CD4-positive, alpha-beta memory T cell (primary cell): ENCODE measurements at places on chromosomes 12 and 14. TPM values are rescaled to one million over a fixed set of nuclear protein-coding genes. Genes with fewer than 3 reads are reported as not detected.
A peak's percentile ranks its signal among the peaks of the same experiment; 100 is the strongest.

- peaks cover 2% of the 10 kb centered on the region for H3K36me3 ChIP-seq
- H3K27ac ChIP-seq: peak within 1 kb of the TSS; percentile 90
- DNase-seq: peak; percentile 58
Measured at GRCh38 chr12:124566997-124567672, at the start of gene NCOR2. NCOR2 (minus strand) TSS chr12:124567612; CDS start chr12:124495251, 72,361 bp downstream.

- H3K27me3 ChIP-seq: no peaks in the 10 kb centered on the region
- H3K4me1 ChIP-seq: peaks cover 79% of the 10 kb centered on the region
- peak overlapping the region; percentile 93 for H3K27ac ChIP-seq
- DNase-seq: peak; percentile 77
- H3K4me3 ChIP-seq: peak overlapping the region; percentile 80
Measured at GRCh38 chr14:77027538-77028383, 747 bp downstream of the IRF2BPL start.

DNA sequence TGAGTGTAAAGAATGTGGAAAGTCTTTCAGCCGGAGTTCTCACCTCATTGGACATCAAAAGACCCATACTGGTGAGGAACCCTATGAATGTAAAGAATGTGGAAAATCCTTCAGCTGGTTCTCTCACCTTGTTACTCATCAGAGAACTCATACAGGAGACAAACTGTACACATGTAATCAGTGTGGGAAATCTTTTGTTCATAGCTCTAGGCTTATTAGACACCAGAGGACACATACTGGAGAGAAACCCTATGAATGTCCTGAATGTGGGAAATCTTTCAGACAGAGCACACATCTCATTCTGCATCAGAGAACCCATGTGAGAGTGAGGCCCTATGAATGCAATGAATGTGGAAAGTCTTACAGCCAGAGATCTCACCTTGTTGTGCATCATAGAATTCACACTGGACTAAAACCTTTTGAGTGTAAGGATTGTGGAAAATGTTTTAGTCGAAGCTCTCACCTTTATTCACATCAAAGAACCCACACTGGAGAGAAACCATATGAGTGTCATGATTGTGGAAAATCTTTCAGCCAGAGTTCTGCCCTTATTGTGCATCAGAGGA lies 25.1 kb upstream of the ZNF268 start:
- no peak overlapping the region for H3K27ac ChIP-seq
- H3K36me3 ChIP-seq: peaks cover 38% of the 10 kb centered on the region
- no peak overlapping the region for H3K4me3 ChIP-seq
- no peaks in the 10 kb centered on the region for H3K27me3 ChIP-seq
- DNase-seq: no peak
- no peaks in the 10 kb centered on the region for H3K4me1 ChIP-seq

DNA sequence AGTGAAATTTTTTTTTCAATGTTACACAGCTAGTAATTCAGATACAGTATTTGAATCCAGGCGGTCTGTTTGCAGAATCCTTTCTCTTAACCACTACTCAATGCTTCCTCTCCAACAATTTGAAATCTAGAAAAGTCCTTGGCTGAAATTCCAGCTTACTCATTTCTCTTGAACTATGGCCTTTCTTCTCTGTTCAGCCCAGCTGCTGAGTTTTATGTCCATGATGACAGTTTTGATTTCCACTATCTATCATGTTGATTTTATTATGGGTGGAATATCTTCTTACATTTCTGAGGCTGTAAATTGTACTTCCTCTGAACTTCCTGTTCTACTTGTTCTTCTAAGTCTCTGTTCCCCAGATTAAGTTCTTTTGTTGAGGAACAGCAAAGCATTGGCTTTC lies 315.3 kb downstream of the DIO2 start:
- H3K27ac ChIP-seq: no peak overlapping the region
- no peak overlapping the region for H3K4me3 ChIP-seq
- no peaks in the 10 kb centered on the region for H3K4me1 ChIP-seq
- DNase-seq: no peak
- no peaks in the 10 kb centered on the region for H3K27me3 ChIP-seq

DNA sequence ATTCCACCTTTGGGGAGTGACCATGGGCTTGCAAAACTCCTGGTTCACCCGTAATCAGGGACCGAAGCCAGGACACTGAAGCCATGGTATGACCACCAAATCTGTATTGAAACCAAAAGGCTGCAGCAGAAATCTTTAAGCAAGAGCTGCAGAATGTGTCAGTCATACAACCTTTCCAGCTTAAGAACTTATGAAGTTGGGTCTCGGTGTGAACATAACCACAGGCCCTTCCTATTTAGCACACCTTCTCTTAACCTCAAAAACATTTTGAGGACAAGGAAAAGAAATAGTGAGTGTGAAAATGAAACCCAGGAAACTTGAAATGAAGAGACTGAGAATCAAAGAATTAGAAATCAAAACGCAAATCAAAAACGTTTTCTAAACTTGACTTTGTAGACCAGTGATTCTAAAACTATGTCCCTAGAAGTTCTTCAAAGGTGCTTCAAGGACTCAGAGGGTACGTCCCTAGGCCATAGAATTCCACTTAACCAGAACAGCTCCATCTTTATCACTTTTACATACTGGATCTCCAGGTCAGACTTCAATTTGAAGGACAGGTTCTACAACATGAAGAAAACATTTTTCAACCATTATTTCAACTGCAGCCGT lies 231.6 kb upstream of the GRIP1 start:
- DNase-seq: no peak
- peaks cover 9% of the 10 kb centered on the region for H3K4me1 ChIP-seq
- no peaks in the 10 kb centered on the region for H3K27me3 ChIP-seq
- H3K27ac ChIP-seq: no peak overlapping the region

DNA sequence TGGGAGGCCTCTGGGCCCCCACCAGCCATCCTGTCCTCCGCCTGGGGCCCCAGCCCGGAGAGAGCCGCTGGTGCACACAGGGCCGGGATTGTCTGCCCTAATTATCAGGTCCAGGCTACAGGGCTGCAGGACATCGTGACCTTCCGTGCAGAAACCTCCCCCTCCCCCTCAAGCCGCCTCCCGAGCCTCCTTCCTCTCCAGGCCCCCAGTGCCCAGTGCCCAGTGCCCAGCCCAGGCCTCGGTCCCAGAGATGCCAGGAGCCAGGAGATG lies 729 bp upstream of the GAPDH start:
- H3K27me3 ChIP-seq: no peaks in the 10 kb centered on the region
- peak overlapping the region; percentile 79 for H3K4me3 ChIP-seq
- peaks cover 56% of the 10 kb centered on the region for H3K4me1 ChIP-seq
- no peak for DNase-seq
- H3K27ac ChIP-seq: peak overlapping the region; percentile 86

DNA sequence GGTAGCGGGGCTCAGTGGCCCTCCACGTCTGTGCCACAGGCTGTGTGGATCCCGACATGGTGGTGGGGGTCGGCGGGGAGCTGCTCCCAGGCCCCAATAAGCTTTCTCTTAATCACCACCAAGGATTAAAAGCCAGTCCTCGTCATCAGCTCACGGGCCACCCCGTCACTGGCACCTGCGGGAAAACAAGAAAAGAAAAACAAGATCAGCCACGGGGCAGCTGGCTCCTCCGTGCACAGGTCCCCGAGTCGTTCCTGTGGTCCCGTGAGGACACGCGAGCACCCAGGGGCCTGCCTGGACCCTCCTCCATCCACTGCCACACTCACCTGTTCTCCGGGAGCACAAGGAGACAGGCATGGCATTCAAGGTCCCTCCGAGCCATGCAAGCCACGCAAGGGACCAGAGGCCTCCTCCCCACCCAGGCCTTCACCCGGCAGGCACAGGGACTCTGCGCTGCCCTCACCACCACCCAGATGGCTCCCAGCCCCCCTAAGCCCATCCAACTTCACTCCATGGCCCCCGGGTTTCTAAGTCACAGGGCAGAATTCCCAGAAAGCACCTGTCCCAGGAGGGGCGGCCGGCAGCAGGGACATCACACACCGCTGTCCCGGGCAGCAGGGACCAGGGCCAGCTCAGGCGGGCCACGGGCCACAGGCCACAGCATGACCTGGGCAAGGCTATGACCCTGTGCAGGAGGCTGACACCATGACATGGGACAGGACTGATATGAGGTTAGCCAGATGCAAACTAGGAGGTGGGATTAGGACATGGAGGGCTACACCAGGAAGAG lies 72.0 kb downstream of the NCOR2 start:
- peaks cover 16% of the 10 kb centered on the region for H3K4me1 ChIP-seq
- no peak for DNase-seq
- H3K27ac ChIP-seq: no peak overlapping the region
- H3K27me3 ChIP-seq: no peaks in the 10 kb centered on the region
- no peaks in the 10 kb centered on the region for H3K36me3 ChIP-seq
- H3K4me3 ChIP-seq: no peak overlapping the region

GPR68 gene
- polyA plus RNA-seq: 3.0 TPM

NFATC4 gene
- not detected for polyA plus RNA-seq

CD163 gene
- not detected for polyA plus RNA-seq
